ENCODE measurements at places on chromosomes 3 and 15. TPM values are rescaled to one million over a fixed set of nuclear protein-coding genes. Genes with fewer than 3 reads are reported as not detected.

The LRRC34 gene
- not detected for total RNA-seq

The TM4SF4 gene
- total RNA-seq: 35.9 TPM

The PCOLCE2 gene
- total RNA-seq: 28.8 TPM

The TMC3 gene
- total RNA-seq: not detected

The HHLA2 gene
- 0.10 TPM for total RNA-seq

The NRG4 gene
- 0.68 TPM for total RNA-seq

The PRTG gene
- 8.6 TPM for total RNA-seq

The PLA2G4E gene
- not detected for total RNA-seq

The KCTD6 gene
- 6.6 TPM for total RNA-seq

The HYKK gene
- total RNA-seq: 6.2 TPM

The CNTN3 gene
- not detected for total RNA-seq

The SCAANT1 gene
- not detected for total RNA-seq

The C2CD4A gene
- total RNA-seq: 0.14 TPM

The PIGZ gene
- 1.7 TPM for total RNA-seq

The DISP2 gene
- total RNA-seq: 1.1 TPM

The USF3 gene
- total RNA-seq: 2.5 TPM

The ZMYND10 gene
- total RNA-seq: 1.0 TPM

The ARHGEF26 gene
- 12.6 TPM for total RNA-seq

The PTX3 gene
- total RNA-seq: 0.99 TPM

The MASP1 gene
- total RNA-seq: 0.02 TPM

The NSMCE3 gene
- 15.8 TPM for total RNA-seq

The FMN1 gene
- total RNA-seq: 0.38 TPM

The NDN gene
- 0.07 TPM for total RNA-seq

The CGGBP1 gene
- 39.1 TPM for total RNA-seq

The DENND4A gene
- total RNA-seq: 6.6 TPM

The ROBO2 gene
- not detected for total RNA-seq

The TAGLN3 gene
- not detected for total RNA-seq

The PLCL2 gene
- 4.5 TPM for total RNA-seq

The GRK7 gene
- total RNA-seq: not detected

The IL17RC gene
- total RNA-seq: 26.8 TPM
